ENCODE measurements at places on chromosomes 6 and 20.

DNA sequence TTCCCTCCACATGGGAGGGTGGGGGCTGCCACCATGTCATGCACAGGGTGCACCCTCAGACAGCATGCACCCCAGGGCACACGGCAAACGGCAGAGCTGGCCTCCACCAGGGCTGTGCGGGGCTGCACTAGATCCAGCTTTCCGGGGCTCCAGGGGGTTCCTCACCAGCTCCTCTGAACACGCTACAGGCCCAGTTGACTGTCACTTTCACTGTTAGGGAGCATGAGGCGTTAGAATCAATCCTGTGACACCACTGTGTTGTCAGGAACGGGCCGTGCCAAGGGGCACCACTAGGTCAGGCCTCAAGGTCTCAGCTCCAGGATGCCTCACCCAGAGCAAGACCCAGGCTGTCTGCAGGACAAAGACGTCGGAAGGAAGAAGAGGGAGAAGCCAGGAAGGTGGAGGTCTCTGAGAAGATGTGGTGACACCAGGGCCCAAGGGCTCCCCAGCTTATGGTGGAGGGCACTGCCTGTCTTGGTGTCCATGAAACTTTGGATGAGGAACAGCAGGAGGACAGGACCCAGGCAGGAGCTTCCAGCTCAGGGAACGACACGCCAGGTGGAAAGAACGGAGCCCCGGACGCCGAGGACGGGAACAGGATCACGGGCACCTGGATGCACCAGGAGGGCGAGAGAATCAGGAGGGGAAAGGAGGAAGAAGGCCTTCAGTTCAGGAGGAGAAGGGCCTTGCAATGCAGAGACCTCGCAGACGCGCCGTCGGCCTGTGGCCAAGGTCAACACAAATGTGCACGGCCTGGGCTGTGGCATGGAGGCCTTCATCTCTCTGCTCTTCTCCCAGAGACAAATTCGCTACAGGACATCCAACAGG is 49.5 kb downstream of the YTHDF1 start:
- no peak for DNase-seq

DNA sequence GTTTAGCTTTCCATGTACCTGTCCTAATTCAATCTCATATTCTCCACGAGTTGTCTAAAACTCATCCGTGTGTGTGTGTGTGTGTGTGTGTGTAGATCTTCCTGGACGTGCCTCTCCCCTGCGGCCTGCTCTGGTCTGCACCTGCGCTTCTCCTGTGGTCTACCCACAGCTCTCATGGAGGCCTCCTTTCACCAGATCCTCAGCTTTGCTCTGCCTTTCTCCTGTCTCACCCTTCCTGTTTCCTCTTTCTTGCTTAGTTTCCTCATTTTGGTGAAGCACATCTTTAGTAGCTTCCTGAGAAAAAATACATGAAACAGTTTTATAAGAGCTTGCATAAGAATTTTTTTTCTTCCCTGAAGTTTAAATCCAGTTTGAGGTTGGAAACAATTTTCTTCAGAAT is 18.1 kb downstream of the SLX4IP start:
- peak; percentile 7 for DNase-seq

DNA sequence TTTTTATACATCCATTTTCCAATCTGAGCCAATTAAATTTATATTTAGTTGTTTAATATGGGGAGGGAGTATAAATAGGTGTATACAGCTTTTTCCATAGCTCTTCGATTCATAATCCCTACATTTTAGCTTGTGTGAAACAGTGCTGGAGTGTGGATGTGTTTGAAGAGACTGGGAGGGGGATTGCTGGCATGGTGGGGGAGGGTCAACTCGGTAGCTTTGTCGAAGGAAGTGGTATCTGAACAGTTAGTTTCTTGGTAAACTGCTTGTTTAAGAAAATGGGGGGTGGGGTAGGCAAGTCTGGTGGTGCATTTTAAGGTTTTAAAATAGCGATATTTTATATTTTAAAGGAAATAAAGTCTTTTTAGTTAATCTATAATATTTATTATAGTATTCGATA is 1.4 kb upstream of the LIN28B start:
- DNase-seq = no peak

GRCh38 chr6:15870333-15871043 is 207.7 kb upstream of the DTNBP1 start:
- no peak for DNase-seq

DNA sequence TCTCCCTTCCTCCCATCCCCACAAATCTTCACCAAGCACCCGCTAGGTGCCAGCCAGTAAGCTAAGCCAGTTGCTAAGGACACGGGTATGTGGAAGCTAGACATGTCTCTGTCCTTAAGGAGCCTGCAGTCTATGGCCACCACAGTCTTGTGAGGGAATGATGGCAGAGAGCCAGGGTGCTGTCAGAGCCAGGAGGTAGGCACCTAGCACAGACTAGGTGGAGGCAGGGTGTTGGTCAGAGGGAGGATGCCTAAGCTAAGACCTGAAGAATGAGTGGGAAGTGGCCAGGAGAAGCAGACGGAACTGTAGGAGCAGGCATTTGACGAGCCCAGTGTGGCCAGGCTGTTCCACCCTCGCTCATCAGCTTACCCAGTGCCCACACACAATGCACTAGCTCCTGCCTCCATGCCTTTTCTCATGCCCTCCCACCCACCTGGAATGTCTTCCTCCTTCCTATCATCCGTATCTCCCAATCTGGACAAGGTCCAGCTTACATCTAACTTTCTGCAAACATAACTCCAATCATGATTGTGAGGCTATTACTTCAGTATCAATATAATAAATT is 125.6 kb downstream of the FOXC1 start:
- DNase-seq = no peak

Measured in T-helper 2 cell (primary cell).